ENCODE measurements at places on chromosomes 2 and 18. TPM values are rescaled to one million over a fixed set of nuclear protein-coding genes. Genes with fewer than 3 reads are reported as not detected.

GRCh38 chr18:36633961-36634412, 194.8 kb downstream of the TPGS2 start:
- H3K27ac ChIP-seq, result no peak overlapping the region
- peaks cover 41% of the 10 kb centered on the region for H3K4me1 ChIP-seq
- no peak overlapping the region for H3K4me3 ChIP-seq
- H3K27me3 ChIP-seq, result no peaks in the 10 kb centered on the region
- H3K36me3 ChIP-seq, result 0 out of 2 replicates have a peak, but pooled peaks cover 11% of the 10 kb centered on the region

GRCh38 chr2:157261199-157261782, 3.8 kb downstream of the GALNT5 start:
- no peaks in the 10 kb centered on the region for H3K27me3 ChIP-seq
- DNase-seq, result peak; percentile 60
- peaks cover 34% of the 10 kb centered on the region for H3K36me3 ChIP-seq
- H3K4me3 ChIP-seq, result peak overlapping the region; percentile 89
- H3K4me1 ChIP-seq, result peaks cover 92% of the 10 kb centered on the region

DNA sequence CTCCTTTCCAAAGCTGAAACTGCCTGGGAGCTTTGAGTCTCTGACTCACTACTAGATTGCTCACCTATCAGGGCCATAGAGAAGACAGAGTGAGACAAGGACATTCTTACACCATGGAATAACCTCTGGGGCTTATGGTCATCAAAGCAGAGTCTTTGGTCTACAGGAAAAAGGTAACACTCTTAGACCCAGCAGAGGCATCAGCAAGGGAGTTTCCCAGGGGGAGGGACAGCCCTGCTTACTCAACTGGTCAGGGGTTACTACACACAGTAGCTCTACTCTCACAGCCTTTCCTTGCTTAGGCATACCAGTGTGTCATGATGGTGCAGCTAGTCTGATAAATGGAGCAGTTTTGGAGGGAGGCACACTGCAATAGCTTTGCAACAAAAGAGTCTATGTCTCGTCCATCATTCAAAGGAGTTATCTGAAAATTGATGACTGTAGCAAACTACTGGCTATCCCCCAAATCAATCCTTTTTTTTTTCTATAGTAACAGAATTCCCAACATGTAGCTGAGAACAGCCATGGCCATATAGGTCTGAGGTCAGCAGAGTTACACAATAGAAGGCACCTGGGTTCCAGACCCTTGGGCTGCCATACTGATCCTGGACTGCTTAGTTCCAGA, 22.4 kb upstream of the CD28 start:
- no peaks in the 10 kb centered on the region for H3K36me3 ChIP-seq
- H3K4me3 ChIP-seq, result peak overlapping the region; percentile 10
- H3K27me3 ChIP-seq, result no peaks in the 10 kb centered on the region
- peaks cover 92% of the 10 kb centered on the region for H3K4me1 ChIP-seq
- peak; percentile 72 for DNase-seq

DNA sequence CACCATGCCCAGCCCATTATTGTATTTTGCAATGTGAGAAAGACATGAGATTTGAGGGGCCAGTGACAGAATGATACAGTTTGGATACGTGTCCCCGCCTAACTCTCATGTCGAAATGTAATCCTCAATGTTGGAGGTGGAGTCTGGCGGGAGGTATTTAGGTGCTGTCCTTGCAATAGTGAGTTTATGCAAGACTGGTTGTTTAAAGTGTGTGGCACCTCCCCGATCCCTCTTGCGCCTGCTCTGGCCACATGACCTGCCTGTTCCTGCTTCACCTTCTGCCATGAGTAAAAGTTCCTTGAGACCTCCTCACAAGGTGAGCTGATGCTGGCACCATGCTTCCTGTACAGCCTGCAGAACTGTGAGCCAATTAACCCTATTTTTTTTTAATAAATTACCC, 16.6 kb downstream of the CNDP1 start:
- no peak for DNase-seq
- peaks cover 14% of the 10 kb centered on the region for H3K4me1 ChIP-seq
- H3K27ac ChIP-seq, result no peak overlapping the region

GRCh38 chr2:133674066-133674432, 105.8 kb upstream of the NCKAP5 start:
- peaks cover 11% of the 10 kb centered on the region for H3K36me3 ChIP-seq
- H3K27me3 ChIP-seq, result no peaks in the 10 kb centered on the region
- H3K4me1 ChIP-seq, result peaks cover 56% of the 10 kb centered on the region

- no peak overlapping the region for H3K27ac ChIP-seq
- no peaks in the 10 kb centered on the region for H3K4me1 ChIP-seq
- H3K27me3 ChIP-seq, result no peaks in the 10 kb centered on the region
- H3K36me3 ChIP-seq, result no peaks in the 10 kb centered on the region
These were observed 10.2 kb downstream of the NFATC1 start for GRCh38 chr18:79405781-79406575.

GRCh38 chr2:166184789-166185188, 57.0 kb upstream of the SCN1A start:
- no peak overlapping the region for H3K4me3 ChIP-seq
- peaks cover 32% of the 10 kb centered on the region for H3K4me1 ChIP-seq
- no peaks in the 10 kb centered on the region for H3K27me3 ChIP-seq
- H3K36me3 ChIP-seq, result no peaks in the 10 kb centered on the region

- no peaks in the 10 kb centered on the region for H3K27me3 ChIP-seq
- no peaks in the 10 kb centered on the region for H3K4me1 ChIP-seq
- DNase-seq, result no peak
- no peaks in the 10 kb centered on the region for H3K36me3 ChIP-seq
- no peak overlapping the region for H3K4me3 ChIP-seq
These were observed 1632.5 kb downstream of the LRP1B start for GRCh38 chr2:140498360-140498759.

DNA sequence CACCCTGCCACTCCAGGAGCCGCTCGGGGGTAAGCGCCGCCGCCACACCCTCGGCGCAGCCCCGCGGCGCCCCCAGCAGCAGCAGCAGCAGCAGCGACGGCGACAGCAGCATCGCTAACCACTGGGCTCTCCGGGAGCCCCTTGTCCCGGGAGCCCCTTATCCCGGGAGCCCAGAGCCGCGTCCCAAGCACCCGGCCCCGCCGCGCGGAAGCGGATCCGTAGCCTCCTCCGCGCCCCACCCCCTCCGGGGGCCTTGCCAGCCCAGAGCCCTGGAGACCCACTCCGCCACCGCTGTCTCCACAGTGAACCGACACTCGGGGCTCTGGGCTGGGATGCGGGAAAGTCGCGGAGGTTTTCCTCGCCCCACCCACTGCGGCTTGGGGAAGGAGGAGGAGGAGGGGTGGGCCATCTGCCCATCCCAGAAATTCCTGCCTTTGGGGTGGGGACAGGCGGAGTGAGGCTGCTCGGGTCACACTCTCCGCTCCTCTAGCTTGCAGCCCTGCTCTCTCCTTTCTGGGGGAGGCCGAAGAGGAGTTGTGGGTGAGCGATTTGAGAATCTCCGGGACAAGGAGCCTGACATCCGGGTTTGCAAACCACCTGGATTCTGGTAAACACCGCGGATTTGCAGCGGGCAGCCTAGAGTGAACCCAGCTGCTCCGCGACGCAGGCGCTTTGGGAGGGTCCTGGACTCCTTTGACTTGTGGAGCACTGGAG, at the start of gene PLA2R1:
PLA2R1 (minus strand) TSS at position 324 of the 714 bp plus-strand sequence; CDS start at position 112, 212 bp downstream.
- peaks cover 8% of the 10 kb centered on the region for H3K27me3 ChIP-seq
- H3K4me1 ChIP-seq, result peaks cover 19% of the 10 kb centered on the region
- peak within 1 kb of the TSS; percentile 44 for H3K27ac ChIP-seq
- peak within 1 kb of the TSS; percentile 89 for H3K4me3 ChIP-seq

DNA sequence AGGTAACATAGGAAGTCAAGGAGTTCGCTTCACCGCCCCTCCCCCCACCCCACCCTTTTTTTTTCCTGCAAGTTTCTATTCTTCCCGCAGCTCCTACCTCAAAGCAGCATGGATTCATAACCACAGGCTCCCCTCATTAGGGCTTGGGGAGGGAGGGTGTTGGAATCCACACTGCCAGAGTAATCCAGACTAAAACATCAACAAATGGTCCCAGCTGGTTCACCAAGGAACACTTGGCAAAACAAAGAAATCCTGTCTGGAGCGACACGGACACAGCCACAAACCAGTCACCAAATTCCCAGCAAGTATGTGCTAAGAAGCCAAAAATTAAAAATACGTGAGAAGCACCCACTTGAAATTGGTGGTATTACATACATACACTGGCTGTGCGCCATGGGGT, 106.9 kb upstream of the PPP1CB start:
- H3K27ac ChIP-seq, result peak overlapping the region; percentile 89
- no peaks in the 10 kb centered on the region for H3K36me3 ChIP-seq
- DNase-seq, result no peak
- no peak overlapping the region for H3K4me3 ChIP-seq

DNA sequence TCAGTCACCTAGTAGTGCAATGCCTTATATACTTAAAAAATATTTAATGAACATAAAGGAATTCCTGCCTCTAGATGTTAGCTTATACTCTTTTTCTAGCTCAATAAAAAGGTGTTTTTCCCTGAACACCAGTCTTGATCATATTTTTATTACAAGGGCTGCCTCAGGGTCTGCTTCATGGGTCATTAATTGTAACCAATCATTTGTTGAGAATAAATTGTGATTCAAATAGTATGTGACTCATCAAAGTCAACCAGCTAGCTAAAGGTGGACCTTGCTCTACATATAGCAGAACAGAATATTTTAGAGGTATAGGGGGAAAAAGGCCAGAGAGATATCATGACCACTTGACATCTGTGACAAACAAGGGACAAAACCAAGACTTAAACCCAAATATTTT, 114.0 kb downstream of the PIK3C3 start:
- no peak overlapping the region for H3K27ac ChIP-seq
- peaks cover 11% of the 10 kb centered on the region for H3K4me1 ChIP-seq
- H3K4me3 ChIP-seq, result no peak overlapping the region

DNA sequence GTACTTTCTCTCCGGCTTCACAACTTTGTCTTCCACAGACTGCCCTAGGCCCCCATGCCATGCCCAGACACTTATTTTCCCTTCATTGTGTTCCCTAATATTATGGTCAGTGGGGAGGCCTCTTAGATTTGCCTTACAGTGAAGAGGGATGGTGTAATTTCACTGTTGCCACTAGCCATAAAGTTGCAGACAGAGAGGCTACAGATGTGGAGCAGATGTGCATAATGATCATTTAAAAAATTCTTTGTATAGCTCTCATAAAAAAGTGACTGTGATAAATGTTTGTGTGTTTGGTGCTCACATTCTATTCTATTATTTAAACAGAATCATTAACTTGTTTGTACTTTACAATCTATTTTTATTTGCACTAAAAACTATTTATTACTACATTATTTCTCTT, 67.5 kb upstream of the FN1 start:
- H3K4me3 ChIP-seq, result no peak overlapping the region
- no peak overlapping the region for H3K27ac ChIP-seq
- no peak for DNase-seq

DNA sequence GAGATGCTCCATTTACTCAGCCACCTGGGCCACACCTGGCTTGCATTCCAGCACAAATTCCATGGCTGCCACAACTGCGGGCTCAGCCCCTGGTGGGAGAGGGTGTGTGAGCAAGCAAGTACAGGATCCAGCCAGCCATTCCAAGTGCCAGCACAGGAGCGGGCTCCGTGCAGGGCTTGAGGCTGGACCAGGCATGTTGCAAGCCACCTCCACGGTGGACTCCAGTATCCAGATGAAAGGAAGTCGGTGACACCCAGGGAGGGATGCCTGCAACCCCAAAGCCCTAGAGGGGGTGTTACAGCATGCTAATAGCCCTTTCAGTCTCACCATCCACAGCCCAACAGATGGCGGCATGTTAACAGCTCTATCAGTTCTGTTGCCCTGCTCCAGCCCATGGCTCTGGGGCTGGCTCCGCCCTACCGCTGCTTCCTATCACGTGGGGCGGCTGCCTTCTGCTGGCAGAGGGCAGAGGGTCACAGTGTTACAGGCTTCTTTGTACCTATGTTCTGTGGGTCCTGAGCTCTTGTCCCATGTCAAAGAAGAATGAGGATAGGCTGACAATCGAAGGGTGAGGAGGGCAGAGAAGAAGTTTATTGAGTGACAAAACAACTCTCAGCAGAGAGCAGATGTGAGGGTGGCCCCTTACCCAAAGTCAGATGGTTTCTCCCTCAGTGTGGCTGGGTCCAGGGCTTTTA, 11.7 kb upstream of the GORASP2 start:
- H3K4me1 ChIP-seq, result no peaks in the 10 kb centered on the region
- no peak for DNase-seq
- peaks cover 6% of the 10 kb centered on the region for H3K27me3 ChIP-seq
- no peak overlapping the region for H3K27ac ChIP-seq
- H3K4me3 ChIP-seq, result no peak overlapping the region
- H3K36me3 ChIP-seq, result peaks cover 29% of the 10 kb centered on the region

- H3K4me1 ChIP-seq, result no peaks in the 10 kb centered on the region
- no peak overlapping the region for H3K4me3 ChIP-seq
- no peak overlapping the region for H3K27ac ChIP-seq
- DNase-seq, result no peak
These were observed 860.1 kb downstream of the BCL11A start for GRCh38 chr2:59693231-59693959.

DNA sequence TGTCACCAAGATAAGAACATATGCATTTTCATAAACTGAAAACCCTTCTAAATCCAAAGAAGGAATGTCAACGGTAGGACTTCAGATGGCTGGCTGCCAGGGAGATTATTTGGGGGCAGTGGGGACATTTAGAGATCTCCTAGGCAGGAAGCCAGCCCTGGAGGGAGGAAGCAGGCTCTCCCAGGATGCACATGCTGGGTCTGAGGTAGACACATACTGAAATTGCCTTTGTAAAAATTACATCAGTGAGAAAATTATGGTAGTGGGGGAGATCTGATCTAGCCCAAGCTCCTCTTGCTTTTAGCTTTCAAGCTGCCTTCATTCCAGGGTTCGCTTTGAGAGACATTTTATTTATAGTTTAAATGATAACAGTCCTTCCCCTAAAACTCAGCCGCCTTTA, 24.1 kb downstream of the MPP4 start:
- H3K4me1 ChIP-seq, result peaks cover 12% of the 10 kb centered on the region
- H3K27ac ChIP-seq, result no peak overlapping the region
- no peak for DNase-seq
- H3K4me3 ChIP-seq, result no peak overlapping the region
- no peaks in the 10 kb centered on the region for H3K27me3 ChIP-seq
- H3K36me3 ChIP-seq, result peaks cover 13% of the 10 kb centered on the region

DNA sequence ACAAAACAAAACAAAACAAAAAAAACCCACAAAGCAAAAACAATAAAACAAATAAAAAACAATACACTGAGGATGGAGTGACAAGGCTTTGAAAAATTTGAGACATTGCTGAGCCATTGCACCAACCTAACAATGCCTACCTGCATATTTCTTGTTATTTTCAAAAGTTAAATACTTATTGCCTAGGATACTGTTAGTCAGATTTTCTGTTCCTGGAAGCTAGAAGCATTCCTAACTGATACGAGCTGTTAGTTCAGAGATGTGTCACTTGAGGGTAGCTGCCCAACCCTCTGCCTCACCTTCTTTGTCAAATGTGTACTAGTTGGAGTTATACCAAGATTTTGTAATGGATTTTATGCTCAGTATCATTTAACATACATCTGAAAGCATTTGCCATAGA, 187.2 kb downstream of the TXNL1 start:
- H3K36me3 ChIP-seq, result no peaks in the 10 kb centered on the region
- DNase-seq, result no peak
- no peaks in the 10 kb centered on the region for H3K27me3 ChIP-seq
- peaks cover 10% of the 10 kb centered on the region for H3K4me1 ChIP-seq
- no peak overlapping the region for H3K27ac ChIP-seq

The GTF2A1L gene
- not detected for total RNA-seq

The FER1L5 gene
- not detected for total RNA-seq

The HOXD4 gene
- total RNA-seq, result not detected

The SH3BP4 gene
- total RNA-seq, result 82.3 TPM

The TEKT4 gene
- not detected for total RNA-seq

The IL37 gene
- total RNA-seq, result not detected

The BOK gene
- total RNA-seq, result 30.9 TPM

The SGPP2 gene
- total RNA-seq, result not detected
